AG09319 (cell line): ENCODE measurements at places on chromosomes 1 and 21.

GRCh38 chr21:36914244-36915013, 52.0 kb downstream of the HLCS start:
- DNase-seq = no peak

- no peak for DNase-seq
These were observed 77.3 kb upstream of the TSPAN2 start for GRCh38 chr1:115166531-115167091.

GRCh38 chr1:1677718-1678580, 14.6 kb downstream of the SLC35E2B start:
- no peak for DNase-seq

DNA sequence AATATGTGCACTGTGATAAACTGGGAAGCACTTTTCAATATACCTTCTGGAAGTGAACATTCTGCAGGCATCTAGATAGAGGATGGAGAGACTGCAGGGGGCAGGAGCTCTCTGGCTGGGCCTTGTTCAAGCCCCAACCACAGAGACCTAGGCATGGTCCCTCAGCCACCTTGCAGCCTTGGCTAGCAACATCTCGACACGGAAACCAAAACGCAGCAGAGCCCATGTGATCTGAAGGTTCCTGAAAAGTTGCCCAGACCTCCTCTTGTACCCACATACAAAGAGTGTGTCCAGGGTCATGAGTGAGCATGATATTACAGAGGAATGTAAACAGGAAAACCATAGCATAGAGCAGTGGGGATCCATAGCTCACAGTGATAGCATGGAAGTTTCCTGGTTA, 33.1 kb upstream of the SAMD11 start:
- DNase-seq = no peak

- no peak for DNase-seq
These were observed 85.5 kb downstream of the CAMK2N1 start for GRCh38 chr1:20400341-20401177.

- no peak for DNase-seq
These were observed 43.4 kb downstream of the NMNAT2 start for GRCh38 chr1:183374825-183375224.

DNA sequence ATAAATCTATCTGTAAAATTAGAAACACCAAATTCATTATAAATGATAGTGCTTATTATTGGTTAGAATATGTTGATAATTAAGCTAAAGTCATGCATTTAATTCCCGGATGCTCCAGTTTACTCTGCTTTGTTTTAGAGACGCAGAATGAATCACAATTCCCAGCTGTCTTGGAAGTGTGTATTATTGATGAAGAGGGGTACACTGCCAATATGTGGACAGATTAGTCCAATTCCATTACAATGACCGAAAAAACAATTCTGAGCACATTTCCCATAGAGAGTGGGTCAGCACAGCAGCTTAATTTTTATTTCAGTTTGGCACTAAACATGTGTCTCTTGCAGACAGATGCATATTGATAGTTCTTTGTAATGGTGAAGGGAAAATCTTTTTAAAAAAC, 146.7 kb downstream of the KCNT2 start:
- no peak for DNase-seq

DNA sequence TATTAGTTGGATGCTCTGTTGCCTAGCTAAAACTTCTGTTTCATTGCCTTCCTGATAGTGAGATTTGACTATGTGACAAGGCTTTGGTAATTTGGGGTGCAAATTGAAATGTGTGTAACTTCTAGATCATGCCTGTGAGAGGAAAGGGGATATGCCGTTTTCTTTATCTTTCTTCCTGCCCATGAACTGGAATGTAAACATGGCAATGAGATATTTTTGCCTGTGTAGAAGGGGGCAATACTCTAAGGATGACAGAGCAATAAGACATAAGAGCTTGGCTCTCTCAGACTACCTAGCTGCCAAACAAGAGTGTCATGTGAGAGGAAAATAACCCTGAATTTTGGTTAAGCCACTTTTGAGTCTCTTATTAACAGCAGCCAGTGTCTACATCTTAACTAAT, 49.7 kb downstream of the RAP1A start:
- DNase-seq = no peak

GRCh38 chr1:13820055-13820454, 120.1 kb downstream of the PRDM2 start:
- DNase-seq = no peak

DNA sequence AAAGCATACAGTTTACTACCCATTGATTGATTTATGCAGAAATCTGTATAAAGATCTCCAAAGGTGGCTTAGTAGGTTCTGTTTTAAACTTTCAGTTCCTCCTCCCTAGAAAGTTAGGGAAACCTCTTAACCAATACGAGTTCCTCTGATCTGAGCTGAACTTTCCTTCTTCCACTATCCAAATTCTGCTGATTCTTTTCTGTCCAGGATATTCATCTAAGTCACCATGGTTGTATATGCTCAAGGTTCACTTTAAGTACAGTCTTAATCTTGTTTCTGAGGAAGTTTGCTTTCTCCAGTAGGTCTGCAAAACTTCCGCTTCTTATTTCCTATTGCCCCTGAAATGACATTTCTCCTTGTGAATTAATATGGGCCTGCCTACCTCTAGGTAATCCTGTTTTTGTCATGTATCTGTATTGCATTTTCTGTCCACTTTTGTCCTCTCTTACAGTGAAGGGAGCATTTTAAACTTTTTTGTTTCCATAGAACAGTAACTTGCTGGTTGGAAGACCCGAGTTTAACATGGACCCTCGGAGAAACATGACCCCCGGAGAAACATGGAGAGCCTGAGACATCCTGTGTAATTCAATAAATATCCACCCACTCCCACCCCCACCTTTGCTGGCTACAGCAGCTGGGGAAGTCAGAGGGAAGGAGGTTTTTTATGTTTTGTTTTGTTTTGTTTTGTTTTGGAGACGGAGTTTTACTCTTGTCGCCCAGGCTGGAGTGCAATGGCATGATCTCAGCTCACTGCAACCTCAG, 16.7 kb upstream of the TUT4 start:
- DNase-seq = no peak

GRCh38 chr21:14722841-14723483, 176.8 kb upstream of the SAMSN1 start:
- no peak for DNase-seq

DNA sequence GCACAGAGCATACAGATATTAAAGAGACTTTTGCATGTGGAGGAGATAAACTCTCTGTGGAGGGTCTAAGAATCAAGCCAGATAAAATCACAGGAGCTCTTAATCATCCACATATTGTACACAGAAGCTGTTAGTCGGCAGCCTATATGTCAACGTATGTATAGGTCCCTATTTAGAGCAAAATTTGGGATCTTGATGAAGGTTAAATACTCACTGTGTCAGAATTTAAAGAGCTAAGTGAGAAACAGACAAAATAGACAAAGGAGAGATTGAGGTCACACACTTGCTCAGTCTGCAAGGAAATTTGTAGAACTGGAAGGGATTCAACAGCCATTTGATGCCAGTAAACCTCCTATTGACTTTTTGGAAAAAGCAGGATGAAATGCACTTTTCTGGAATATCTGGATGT, 4.1 kb upstream of the IRF2BP2 start:
- DNase-seq = no peak

DNA sequence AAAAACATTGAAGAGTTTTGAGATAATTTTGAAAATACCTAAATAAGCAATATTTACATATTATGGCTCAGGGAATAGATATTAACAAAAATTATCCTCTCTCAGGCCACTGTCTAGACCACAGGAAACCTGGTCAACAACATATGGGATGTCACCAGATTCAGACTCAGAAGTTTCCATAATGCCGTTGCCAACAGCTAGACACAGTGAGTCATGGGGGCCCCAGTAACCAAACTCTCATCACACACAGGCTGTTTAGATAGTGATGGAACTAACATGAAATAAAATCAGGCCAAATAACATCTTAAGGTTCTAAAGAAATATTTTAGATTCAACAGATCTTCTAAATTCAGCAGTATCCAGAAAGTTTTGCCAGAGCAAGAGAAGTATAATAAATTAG, 681.7 kb upstream of the ADAMTS5 start:
- DNase-seq = peak; percentile 11

GRCh38 chr1:36696261-36696940, 213.7 kb upstream of the CSF3R start:
- no peak for DNase-seq

GRCh38 chr1:94068999-94069918, 51.7 kb downstream of the ABCA4 start:
- DNase-seq = no peak

DNA sequence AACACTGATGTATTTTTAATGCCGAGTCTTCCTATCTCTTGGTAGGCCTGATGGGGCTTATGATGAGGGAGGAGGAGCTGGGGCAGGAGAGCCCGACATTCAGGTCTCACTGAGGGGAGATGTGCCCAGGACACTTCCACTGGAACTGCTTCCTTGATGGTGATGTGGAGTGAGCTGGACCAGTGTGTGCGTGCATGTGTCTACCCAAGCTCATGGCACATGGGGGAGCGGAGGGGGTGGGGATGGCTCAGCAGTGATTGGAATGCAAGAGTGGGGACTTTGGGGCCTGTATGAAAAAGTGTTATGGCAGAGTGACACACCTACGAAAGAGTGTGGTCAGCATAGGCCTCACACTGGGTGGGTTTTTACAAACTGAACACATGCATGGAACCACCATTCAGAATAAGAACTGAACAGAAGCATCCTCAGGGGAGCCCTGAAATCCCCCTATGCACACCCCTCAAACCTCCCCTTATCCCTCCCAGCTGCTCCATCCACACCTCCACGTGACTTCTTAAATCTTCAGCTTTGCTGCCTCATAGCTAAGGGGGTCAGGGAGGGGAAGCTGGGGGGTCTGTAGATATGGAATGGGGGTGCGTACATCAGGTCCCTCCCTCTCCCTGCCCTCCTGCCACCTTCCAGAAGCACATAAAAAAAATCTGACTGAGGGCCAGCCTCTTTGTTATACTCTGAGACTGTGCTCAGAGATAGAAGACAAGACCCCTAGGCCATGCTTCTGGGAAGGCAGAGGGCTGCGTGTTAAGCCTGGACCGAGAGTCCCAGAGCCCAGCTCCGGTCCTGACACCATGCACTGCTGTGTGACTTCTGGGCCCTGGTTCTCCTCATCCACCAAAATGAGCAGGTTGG, 11.6 kb downstream of the IL6R start:
- DNase-seq = no peak

DNA sequence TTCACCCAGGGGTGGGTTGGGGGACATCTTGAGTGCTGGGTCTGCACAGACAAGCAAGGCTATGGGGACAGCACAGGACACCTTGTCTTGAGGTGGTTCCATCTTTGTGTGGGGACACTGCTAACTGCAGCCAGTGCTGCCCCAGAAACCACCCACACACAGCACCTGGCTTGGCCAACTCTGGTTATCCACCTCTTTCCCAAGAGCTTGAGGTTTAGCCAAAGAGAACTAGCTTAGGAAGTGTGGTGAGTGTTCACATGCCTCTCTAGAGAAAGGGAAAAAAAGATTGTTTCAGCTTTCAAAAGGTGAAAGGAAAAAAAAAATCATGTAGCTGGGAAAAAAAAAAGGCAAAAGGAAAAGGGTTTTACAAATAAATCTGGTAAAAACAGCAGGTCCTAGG, 32.4 kb downstream of the BCAR3 start:
- DNase-seq = no peak

GRCh38 chr1:53737648-53738204, 1.2 kb downstream of the GLIS1 start:
- no peak for DNase-seq

- DNase-seq = no peak
These were observed 59.9 kb downstream of the JAK1 start for GRCh38 chr1:64906447-64906846.
